Left kidney (tissue), 8 donors: ENCODE measurements at places on chromosomes 2 and 18.

DNA sequence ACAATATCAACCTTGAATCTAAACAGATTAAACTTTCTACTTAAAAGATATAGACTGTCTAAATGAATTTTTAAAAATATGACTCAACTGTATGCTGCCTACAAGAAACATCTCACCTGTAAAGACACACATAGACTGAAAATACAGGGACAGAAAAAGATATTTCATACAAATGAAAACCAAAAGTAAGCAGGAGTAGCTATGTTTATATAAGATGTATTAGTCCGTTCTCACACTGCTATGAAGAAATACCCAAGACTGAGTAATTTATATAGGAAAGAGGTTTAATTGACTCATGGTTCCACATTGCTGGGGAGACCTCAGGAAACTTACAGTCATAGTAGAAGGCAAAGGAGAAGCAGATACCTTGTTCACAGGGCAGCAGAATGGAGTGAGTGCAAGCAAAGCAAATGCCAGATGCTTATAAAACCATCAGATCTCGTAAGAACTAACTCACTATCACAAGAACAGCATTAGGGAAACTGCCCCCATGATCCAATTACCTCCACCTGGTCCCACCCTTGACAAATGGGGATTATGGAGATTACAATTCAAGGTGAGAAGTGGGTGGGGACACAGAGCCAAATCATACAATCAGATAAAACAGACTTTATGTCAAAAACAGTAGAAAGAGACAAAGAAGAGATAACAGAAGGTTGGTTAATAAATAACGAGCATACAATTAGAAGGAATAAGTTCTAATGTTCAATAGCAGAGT lies 214.4 kb upstream of the SLC39A10 start:
- no peak for DNase-seq

DNA sequence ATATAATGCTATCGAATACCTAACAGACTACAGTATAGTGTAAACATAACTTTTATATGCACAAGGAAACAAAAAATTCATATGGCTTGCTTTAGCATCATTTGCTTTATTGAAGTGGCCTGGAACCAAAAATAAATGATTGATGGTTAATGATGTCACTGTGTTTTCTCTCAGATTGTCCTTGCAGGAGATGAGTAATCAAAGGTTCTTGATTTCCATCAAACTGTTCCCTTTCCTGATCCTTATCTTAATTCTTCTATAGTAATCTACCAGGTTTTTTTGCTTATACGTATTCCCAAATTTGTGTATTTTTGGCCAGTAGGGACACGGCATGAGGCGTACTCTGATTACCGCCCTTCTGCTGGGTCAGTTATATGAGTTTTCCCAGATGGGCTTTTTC lies 104.9 kb upstream of the CXCR4 start:
- DNase-seq = no peak

- DNase-seq = no peak
These were observed 53.2 kb downstream of the SFXN5 start for GRCh38 chr2:73018188-73018825.

DNA sequence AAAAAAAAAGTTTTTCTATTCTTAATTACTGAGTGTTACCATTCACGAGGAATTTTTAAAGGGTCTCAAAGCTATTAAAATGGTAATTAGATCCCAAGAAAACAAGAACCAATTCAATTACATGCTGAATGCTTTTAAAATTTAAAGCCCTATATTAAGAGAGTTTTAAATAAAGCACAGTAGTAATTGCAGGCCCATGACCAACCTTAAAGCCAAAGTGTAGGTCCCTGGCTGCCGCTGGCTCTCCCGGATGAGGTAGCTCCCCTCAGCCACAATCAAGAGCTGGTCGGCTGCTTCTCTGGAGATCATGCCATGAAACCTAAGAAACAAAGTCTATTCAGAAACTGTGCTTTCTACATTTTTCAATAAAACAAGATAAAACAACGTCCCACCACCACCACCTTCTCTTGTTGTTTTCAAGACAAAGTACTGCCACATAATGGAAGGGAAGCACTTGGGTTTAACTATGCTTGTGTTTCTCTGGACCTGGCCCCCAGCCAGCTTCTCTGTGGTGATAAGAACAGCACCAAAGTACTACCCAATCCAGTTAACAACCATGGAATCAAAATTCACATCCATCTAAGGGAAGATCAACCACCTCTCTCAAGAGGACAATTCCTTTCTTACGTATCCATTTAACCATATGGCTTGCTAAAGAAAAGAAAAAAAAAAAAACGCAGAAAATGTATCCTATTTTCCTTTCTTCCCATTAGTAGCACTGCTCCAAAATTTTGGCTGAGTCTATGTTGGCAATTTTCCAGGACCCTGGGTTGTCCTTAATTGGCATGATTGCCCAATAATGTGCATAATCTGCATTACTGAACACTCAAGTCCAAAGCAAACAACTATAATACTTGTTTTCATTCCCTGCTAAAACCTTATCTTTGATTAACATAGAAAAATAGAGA lies 90.1 kb downstream of the CHN1 start:
- DNase-seq = no peak

DNA sequence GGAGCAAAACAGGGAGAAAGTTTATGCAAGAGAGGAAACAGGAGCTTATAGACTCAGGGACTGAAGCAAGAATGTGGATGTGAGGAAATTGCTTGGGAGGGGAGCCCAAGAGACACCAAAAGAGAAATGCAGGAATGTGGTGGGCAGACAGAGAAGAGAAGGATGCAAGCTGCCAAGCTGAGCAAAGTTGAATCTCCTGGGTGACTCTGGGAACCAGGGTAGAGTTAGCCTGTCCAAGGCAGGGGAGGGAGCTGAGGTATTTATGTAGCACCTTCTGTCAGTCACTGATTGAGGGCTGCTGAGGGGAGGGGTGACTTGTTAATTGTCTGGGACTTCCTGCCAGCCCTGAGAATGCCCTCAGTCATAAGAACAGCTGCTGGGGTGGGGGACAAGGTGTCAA lies 464.3 kb downstream of the NBAS start:
- DNase-seq = no peak

- DNase-seq = no peak
These were observed 1082.9 kb upstream of the CDH2 start for GRCh38 chr18:29259838-29260237.

DNA sequence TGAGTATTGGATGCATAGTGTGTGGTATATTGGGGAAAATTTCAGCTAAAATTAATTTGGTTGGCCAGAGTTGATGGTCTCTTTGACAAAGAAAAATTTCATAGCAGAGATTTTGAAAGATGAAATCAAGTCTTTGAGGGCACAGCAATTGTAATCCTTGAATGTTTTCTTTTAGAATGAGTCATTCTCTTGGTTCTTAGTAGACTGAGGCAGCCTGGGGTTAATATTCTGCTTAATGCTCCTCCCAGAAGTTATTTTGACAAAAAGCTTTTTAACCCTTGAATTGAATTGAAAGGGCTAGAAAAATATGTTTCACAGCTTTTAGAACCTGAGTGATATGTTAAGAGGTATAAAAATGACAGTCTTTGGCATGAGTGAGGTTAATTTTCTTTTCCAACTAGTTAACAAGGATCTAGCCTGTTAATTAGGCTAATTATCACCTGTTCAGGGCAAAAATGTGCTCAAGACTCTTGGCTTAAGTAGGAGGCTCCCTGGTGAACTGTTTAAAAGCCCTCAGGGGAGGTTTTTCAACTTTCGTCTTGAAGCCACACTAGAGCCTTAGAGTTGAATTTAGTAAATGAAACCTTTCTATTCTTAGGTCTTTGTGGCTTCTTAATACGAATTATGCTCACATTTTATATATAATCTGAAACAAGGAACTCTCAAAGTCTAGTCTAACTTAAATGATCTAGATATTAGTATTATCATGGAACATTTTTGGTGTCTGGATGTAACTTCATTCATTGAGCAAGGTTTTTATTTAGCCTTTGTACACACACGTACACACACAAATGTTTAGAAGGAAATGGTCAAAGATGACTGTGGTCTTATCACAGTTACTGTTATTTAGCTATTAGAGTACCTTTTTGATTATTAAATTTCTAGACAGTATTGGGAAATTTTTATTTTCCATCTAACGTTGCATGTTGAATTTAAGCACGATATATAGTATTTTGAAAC lies 272.5 kb downstream of the ZNF407 start:
- DNase-seq = no peak

DNA sequence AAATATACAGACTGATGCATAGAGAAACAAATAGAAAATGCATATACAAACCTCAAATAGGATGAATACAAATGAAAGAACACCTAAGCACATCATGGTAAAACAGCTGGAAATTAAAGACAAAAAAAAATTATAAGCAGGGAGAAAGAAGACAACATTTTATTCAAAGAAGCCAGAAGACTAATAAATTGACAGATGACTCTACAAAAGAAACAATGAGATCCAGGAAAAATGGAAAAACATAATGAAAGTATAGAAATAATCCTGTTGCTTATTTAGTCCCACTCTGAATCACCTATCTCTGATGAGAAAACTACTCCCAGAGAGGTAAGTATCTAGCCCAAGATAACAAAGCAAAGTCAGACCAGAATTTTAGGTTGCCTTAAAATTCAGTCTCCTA lies 143.4 kb downstream of the RBM43 start:
- DNase-seq = no peak

DNA sequence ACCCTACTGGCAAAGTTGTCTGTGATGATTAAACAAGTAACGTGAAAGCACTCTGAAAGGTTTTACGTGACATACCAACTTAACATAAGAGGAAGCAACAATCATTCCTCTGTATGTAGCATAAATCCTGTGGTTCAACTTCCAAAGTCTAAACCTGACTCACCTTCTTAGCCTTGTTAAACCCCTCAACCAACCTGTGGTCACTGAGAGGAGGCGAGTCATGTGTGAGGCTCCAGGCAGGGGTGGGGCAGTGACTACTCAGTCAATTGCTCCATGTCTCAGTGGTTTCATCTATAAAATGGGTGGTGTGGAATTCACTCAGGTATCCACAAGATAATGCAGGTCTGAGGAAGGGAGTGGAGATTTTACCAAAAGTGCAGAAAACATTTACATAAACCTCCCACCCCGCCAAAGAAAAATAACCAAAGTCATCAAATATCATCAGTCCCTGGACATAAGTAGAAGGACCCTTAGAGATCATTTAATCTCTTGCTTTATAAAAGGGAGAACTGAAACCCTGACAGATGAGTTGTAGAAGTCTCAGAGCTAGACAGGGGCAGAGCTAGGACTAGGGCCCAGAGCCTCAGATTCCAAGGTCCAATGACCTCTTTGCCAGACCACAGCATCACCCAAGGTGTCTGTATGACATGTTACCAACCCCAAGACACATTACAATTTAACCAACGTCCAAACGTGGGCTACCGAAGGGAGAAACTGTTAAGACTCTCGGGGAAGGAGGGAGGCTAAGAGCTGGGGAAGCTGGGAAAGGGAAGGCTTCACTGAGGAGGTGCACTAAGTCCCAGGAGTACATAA lies 3.7 kb upstream of the PCBP1 start:
- no peak for DNase-seq

- DNase-seq = no peak
These were observed 92.6 kb downstream of the RIT2 start for GRCh38 chr18:43022874-43023273.

GRCh38 chr2:74948779-74949178 lies 9.7 kb upstream of the POLE4 start:
- no peak for DNase-seq

DNA sequence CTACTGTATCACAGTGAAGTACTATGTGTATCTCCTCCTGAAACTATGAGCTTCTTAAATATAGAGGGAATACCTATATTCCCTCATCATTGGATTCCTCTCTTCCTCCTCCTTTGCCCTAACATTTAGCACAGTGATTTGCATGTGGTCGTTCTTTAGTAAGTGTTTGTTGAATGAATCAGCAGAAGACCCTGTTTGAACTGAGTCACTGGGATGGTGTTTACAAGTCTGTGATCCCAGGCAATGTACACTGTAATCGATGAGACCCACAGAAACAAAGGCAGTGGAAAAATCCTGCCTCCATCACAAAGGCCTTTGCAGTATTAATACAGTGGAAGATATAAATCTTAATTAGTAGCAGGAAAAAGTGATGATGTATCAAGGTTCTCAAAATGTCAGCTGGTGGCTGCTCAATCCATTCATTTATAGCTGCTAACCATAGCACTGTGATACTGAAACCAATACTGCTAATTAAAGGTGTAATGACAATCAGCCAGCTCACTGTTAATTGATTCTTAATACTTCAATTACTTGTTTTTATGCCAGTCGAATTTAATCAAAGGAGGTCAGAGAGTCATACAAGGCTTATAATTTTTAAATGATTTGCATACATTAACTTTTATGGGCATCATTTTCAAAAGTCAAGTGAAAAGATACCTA lies 20.8 kb upstream of the MYO3B start:
- no peak for DNase-seq

DNA sequence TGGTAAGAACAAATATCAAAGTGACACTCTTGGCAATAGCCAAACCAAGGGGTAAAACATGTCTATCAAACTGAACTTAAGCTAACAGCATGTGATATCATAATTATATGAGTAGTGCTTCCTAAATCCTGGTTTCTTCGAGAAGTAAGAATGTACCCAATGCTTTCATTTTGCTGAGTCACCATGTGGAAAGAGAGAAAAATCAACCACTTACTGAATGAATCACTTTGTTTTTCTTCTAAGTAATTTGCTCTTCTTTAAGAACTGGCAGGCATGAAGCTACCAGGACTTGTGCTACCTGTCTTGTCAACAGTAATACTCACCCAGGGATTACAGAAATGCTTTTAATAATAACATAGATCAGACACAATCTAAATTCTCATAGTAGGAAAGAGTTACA lies 19.0 kb upstream of the DUSP19 start:
- DNase-seq = no peak

DNA sequence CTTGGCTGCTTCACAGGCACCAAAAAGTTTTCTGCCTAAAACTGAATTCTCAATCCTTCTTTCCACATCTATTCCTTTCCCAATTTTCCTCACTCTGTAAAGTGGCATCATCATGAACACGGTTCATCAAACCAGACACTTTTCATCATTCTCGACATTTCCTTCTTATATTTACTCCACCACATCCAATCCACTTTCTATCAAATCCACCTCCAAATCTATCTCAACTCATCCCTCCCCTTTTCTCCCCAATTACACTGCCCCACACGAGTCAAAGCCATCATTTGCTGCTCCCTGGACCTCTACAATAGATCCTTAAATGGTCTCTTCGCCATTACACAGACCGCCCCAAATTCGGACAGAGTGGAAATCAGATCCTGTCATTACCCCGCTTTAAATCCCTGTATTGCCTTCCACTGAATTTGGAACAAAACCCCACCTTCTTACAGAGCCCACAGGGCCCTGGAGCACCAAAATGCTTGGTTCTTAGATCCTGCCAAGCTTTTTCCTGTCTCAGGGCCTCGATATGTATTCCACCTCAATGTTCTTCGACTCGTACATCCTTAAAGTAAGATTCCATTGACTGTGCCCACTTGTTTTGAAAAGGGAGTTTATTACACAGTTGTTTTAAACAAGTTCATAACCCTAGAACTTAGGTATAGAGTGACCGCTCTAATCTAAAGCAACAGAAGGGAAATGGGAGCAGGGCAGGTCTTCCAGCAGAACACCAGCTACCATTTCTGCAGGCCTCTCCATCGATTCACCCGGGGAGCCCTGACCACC lies 856 bp downstream of the ACAA2 start:
- peak; percentile 36 for DNase-seq
